ENCODE measurements at places on chromosomes 6 and 20. TPM values are rescaled to one million over a fixed set of nuclear protein-coding genes. Genes with fewer than 3 reads are reported as not detected.

TNFAIP3 gene
- 16.8 TPM for total RNA-seq

WFDC10B gene
- not detected for total RNA-seq

POLR1H gene
- 21.0 TPM for total RNA-seq

CCN5 gene
- not detected for total RNA-seq

LTB gene
- total RNA-seq: 0.52 TPM

BPIFA2 gene
- not detected for total RNA-seq

MLN gene
- not detected for total RNA-seq

OCSTAMP gene
- not detected for total RNA-seq

ANGPT4 gene
- total RNA-seq: 0.12 TPM

GRCh38 chr6:37607944-37608343 lies 89.7 kb downstream of the MDGA1 start:
- DNase-seq: peak; percentile 51

DNA sequence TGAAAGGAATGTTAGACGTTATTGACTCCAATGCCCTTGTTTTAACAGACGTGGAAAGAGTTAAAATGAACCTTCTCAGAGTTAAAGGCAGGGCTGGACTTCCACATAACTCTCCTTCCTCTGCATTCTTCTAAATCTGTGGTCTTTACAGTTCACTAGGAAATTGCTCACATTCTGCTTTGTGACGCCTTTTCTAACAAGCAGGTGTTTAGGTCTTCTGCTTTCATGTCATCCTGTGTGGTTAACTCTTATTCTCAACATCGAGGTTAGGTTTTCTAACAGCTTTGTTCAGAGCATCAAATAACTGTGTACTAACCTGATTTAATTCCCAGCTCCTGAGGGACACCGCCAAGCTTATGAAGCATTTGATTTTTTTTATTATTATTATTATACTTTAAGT lies 81.3 kb upstream of the NT5E start:
- peak; percentile 29 for DNase-seq

- no peak for DNase-seq
Observed at GRCh38 chr20:47183367-47183766, 173.1 kb downstream of the ZMYND8 start.

- DNase-seq: no peak
Observed at GRCh38 chr20:47708953-47709833, 76.1 kb downstream of the SULF2 start.

- DNase-seq: no peak
Observed at GRCh38 chr20:62840244-62841197, 21.1 kb downstream of the TCFL5 start.

GRCh38 chr20:39563349-39563748 lies 601.2 kb downstream of the DHX35 start:
- no peak for DNase-seq

- DNase-seq: peak; percentile 93
Observed at GRCh38 chr6:71420693-71421328, 132.2 kb downstream of the OGFRL1 start.

DNA sequence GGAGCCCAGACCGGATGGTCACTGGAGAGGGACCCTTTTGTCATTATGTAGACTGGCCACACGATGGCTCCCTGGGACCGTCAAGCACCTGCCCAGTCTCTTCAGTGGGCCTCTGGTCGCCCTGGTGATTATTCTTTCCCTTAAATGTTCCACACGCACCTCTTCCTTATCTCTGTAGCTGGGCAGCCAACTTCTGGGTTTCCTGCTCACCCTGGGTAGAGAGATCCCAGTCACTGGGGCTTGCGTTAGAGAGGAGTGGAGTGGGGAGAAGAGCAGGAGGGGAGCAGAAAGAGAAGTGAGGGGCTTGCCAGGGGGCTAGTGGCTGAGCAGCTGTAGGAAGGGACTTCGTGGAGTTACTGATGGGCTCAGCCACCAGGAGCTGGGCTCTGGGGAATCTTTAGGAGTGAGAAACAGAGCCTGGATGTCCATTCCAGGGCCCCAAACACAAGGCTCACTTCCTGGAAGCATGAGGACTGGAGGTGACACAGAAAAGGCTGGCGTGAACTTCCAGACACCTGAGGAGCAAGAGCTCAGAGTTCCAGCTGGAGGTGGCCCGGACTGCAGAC lies 150.1 kb downstream of the DHX35 start:
- DNase-seq: peak; percentile 15

DNA sequence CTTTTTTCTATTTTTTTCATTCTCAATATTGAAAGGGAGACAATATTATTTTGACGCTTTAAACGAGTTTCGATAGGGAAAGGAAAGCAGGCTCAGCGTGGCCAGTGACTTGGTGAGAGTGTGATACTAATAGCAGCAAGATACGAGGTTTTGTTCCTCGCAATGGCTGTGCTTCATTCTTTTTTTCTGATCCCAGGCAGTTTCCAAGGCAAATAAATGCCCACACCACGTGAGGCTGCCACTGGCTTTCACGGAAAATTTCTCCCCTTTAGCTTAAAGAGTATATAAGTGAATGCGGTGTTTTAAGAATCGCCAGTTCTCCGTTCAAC lies 196.4 kb upstream of the ZNF184 start:
- no peak for DNase-seq

DNA sequence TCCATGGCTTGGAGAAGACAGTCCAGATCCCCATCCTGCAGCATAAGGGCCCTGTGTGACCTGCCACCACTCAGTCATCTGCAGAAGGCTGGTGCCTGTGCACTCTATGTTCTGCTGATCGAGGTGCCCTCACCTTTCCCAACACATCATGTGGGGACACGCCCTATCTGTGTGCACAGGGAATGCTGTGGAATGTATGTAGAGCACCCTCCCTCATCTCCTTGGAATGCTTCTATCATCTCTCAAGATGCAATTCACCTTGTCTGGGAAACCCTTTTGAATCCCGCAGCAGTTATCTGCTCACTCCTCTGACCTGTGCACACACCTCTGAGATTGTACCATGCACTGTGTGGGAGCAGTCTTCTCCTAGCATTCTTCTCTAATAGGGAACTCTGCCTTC lies 207.2 kb upstream of the SSTR4 start:
- DNase-seq: no peak

DNA sequence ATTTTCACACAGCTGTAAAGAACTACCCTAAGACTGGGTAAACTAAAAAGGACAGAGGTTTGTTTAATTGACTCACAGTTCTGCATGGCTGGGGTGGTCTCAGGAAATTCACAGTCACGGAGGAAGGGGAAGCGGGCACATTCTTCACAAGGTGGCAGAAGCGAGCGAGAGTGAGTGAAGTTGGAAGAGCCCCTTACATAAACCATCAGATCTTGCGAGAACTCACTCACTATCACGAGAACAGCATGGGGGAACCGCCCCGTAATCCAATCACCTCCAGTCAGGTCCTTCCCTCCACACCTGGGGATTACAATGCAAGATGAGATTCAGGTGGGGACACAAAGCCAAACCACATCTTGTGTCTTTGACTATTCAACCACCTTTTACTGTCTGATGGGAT lies 700.5 kb downstream of the TENT5A start:
- DNase-seq: no peak

DNA sequence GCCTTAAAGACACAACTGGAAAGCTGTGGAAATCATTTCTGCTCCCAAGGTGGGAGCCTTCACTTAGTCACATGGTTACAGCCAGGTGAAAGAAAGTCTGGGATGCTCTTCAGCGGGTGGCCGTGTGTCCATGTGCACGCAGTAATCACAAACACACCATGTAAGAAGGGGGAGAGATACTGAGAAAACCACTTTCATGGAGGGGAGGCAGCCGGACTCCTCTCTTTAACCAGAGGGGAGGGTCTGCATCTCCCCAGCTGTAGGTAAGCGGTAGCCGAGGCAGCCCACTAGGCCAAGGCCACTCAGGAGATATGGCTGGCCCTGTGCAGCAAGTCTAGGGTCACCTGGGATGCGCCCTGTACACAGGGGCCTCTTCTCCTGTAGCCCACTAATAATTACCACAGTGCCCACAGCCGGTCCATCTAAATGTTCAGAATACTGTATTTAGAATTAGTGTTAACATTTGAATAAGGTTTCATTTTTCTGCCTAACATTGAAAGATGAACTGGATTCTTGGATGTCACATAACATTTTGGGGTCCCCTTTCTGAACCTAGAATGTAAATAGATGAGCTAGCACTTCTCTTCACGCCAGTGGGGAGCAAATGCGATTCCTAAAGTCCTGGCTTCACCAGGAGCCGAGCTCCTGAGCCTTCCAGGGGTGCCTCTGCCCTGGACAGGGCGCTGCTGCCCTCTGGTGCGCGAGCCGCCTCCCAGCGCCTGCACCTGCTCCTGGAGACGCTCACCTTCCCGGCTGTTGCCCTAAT lies 15.9 kb downstream of the GPR31 start:
- DNase-seq: no peak

GRCh38 chr6:32196682-32197616 lies 4.5 kb upstream of the GPSM3 start:
- peak; percentile 6 for DNase-seq
